Retinal pigment epithelial cell (primary cell): ENCODE measurements at places on chromosomes 7 and 10.
A peak's percentile ranks its signal among the peaks of the same experiment; 100 is the strongest.

DNA sequence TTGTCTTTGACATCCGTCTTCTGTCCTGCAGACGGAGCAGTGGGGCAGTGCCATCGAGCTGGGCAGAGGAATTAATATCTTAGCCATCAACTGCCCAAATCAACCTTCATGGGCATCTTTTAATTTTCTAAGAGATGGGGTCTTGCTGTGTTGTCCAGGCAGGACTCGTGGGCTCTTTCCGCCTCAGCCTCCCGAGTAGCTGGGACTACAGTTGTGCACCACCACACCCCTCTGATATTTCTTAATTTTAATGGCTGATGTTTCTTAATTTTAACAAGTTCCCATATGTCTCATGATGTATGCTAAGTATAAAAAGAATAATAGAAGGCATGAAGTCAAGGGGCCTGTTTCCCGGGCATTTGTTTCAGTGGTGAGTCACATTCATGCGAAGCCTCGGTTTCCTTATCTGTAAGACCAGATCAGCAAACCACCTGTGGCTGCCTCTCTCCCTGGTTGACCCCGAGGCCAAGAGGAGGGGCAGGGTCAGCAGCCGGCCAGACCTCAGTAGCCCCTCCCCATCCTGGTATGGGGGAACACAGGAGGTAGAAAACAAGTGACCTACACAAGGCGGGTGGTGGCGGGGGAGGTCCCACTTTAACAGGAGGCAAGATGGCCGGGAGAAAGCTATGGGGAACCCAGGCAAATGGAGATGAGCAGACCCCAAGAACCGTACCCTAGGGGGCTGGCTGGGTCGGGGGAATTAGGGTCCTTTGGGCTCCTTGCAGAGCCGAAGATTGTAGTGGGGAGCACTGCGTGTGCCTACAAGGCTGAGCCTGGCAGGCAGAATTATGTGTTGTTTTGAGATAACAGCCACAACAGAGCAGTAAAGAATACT is 85.5 kb downstream of the CUX1 start:
- DNase-seq: no peak

DNA sequence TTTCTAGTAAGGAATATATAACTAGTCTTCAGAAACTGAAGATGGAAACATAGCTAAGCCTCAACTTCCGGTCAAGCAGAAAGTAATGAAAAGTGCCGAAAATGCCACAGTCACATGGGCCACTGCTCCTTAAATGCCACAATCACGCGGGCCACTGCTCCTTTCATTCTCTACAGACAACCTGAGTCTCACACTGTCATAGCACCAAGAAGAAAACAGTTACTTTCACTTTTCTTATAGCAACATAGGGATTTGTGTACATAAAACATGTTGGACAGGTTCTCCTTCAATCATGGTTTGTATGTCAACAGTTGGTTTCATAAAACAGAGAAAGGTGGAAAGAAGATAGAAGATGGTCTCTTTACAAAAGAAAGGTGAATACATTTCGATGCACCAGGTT is 48.6 kb upstream of the NOBOX start:
- no peak for DNase-seq

DNA sequence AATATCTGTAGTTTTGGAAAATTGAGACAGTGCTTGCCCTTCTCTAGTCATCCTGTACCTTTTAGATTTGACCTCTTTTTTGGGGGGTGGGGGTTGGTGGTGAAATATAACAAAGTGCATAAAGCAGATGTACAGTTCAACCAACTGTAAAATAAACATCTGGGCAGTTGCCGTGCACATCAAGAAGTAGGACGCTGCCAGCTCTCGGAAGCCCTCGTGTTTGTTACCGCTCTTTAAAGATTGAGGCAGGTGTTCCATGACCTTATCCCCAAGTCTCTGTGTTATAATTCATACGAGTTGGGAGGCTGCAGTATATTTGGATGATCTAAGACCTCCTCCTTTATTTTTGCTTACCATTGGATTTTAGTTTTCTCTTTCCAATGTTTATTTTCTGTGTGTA is 55.1 kb downstream of the SDK1 start:
- no peak for DNase-seq

DNA sequence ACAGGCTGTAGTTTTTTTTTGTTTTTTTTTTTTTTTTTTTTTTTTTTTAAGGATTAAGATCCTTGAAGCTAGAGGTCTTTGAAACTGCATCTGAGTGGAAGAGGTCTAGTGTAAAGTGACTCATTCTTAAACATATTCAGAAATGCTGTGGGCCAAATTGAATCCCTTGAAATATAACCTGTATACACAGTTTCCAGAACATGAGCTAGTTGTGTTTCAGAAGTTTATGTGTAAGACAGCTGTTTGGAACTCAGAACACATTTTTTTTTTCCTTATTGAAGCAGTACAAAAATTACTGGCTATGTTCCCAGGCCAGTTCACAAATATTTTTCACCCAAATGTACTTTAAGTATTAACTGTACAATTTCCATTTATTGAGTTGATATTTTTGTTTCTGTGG is 67.9 kb downstream of the PPP1R9A start:
- peak; percentile 19 for DNase-seq

GRCh38 chr10:133125901-133126300 is 34.1 kb upstream of the KNDC1 start:
- no peak for DNase-seq

DNA sequence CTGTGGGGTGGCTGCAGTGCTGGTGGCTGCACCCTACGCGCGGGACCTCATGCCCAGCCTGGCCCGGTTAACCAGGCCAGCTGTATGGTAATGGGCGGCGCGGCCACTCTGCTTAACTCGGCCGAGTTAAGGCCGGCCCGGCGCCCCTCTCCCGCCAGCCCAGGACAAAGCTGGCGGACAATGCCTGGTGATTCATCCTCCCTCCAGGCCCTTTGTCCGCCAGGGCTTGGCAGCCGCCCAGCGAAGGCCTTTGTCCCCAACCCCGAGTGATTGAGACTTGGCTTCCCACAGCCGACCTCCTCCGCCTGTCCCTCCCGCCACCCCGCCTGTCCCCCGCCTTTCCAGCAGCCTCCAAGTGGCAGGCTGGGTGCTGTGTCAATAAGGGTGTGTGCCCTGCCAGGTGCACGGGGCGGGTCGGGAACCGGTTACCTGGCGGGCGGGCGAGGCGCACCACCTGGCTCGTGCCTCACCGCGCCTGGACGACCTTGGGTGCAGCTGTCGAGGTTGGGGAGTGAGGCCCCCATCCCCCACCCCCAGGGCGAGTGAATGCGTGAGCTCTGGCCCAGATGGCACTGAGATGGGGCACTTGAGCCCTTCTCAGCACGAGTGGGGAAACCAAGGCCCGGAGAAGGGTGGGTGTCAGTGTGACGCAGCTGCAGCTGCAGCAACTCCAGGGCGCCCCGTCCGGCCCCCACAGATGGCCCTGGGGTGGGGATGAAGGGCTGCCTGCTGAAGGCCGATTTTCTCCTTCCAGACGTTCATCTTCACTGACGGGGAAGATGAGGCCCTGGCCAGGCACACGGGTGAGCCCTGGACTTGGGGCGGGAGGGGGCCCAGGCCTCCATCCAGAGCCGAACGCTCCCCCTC is 4.6 kb downstream of the LFNG start:
- no peak for DNase-seq

- DNase-seq: no peak
Observed at GRCh38 chr10:98106531-98106930, 27.9 kb upstream of the R3HCC1L start.

GRCh38 chr7:155694851-155695250 is 50.4 kb downstream of the RBM33 start:
- no peak for DNase-seq

- no peak for DNase-seq
Observed at GRCh38 chr7:125572414-125572813, 642.8 kb upstream of the POT1 start.

GRCh38 chr10:65675236-65675635 is 1250.6 kb upstream of the LRRTM3 start:
- no peak for DNase-seq

DNA sequence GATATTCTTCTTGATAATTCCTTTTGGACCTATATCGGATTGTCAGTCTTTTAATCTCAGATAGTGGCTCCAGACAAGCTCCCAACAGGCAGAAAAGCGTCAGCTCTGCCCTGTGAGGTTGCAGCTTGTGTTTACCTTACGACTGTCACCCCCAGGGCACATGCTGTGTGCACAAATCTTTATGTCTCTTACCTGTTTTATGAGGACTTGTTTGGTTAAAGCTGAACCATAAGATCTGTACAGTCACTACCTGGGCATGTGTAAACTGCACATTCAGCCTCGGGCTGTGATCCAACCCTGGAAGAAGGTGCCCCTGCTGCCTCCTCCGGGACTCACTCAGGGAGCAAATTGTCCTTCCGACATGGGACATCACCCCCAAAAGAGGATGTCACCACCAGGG is 119.8 kb downstream of the GALNT17 start:
- no peak for DNase-seq

- DNase-seq: no peak
Observed at GRCh38 chr7:374706-375311, 84.8 kb downstream of the FOXL3 start.

DNA sequence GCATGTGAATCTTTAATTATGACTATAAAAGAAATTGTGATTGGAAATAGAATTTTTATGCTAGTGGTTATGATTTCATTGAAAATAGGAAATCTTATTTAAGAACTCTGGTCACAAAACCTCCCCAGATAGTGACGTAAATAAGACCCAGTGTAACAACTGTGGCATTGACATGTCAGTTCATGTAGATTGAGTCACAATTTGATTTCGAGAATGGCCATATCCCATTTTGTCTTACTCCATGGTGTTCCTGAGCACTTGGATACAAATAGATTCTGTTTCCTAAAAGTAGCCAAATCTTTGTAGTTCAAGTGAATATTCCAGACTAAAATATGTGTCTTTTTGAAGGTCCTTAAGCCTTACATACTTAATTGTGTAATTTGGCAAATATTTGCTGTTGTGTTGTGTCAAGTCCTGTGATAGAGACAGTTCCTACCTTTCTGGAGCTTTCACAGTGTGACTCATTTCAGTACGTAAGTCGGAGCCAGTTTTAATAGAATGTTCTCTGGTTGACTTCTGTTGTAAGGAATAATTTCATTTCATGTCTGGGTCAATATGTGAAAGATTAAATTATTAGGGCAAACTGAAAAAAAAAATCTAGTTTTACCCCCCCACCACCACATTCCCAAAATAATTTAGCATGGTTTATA is 37.1 kb upstream of the TOMM7 start:
- DNase-seq: peak; percentile 80

DNA sequence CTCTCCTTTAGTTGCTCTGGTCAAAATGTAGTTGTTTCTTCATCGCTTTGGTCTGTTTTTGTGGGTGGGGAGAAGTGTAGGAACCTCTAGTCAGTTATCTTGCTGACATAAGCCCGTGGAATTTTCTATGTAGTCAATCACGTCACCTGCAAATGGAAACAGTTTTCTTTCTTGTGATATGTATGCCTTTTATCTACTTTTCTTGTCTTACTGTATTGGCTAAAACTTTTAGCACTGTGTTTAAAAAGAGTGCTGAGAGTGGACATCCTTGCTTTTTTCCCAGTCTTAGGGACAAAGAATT is 42.3 kb downstream of the AKR1E2 start:
- no peak for DNase-seq

DNA sequence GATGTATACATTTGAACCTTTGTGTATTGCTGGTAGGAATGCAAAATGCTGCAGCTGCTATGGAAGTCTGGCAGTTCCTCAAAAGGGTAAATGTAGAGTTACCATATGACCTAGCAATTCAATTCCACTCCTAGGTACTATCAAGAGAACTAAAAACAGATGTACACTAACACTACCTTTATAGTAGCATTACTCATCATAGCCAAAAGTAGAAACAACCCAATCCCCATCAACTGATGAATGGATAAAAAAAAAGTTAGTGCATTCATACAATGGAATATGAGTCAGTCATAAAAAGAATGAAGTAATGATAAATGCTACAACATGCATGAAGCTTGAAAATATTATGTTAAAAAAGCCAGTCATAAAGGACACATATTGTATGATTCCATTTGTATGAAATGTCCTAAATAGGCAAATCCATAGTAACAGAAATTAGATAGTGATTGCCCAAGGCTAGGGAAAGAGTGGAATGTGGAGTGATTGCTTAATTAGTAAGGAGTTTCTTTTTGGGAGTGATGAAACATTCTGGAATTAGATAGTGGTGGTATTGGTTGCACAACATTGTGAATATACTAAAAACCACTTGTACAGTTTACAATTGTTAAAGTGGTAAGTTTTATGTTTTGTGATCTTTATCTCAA is 96.4 kb upstream of the AOAH start:
- no peak for DNase-seq

DNA sequence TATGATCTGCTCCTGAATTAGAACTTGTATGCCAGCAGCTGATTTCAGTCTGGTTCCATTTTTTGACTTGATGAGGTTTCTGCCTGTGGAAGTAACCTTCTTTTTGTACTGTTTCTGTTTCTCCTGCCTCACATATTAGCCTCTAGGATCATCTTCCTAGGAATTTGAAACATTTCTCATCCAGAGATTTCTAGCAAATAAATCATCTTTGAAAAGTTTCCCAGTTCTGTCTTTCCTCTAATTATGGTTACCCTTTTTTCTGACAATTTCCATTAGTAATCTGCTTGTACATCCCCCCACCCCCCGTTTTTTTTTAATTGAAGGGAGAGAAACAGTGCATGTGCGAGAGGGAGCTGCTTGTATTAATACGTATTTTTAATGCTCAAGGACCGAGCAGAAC is 92.2 kb downstream of the NRF1 start:
- DNase-seq: no peak

GRCh38 chr7:142790056-142790455 is 19.3 kb downstream of the PRSS2 start:
- no peak for DNase-seq

DNA sequence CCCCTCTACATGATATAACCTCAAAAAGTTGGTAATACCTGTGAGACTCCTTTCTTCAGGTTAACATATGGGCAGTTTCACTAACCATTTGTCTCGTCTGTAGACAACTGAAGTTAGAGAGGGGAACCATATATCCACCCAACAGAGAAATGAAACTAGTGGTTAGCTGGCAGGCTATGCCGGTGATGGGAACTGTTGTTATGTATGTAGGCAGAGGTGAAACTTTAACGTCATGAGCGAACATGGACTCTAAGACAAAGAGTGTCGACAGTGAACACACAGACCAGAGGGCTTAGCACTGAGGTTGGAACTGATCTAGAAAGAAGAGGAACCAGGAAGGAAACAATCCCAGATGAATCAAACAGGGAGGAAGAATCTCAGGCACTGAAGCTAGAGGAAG is 112.4 kb downstream of the ELMO1 start:
- no peak for DNase-seq

- no peak for DNase-seq
Observed at GRCh38 chr7:123624527-123625183, 23.0 kb downstream of the ASB15 start.

DNA sequence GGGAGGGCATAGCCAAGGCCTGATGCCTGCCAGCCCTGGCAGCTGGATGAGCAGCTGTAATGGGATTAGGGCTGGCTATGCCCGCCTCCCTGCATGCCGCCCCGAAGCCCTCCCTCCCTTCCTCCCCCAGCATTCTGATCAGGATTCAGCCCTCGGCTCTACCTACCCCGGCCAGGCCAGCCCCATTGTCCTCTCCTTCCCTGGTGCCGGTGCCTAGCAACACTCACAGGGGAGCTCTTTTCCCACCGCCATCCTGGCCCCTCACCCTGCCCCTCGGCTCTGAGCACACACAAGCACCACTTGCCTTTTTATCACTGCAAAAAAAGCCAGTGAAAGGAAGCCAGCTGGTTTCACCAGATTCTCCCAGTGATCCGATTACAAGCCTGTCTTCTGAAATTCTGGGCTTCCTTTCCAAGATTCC is 9.0 kb upstream of the ADCYAP1R1 start:
- no peak for DNase-seq
